ENCODE measurements at places on chromosomes 4 and X.

GRCh38 chr4:144115519-144115918 lies 25.0 kb downstream of the GYPA start:
- DNase-seq, result no peak

DNA sequence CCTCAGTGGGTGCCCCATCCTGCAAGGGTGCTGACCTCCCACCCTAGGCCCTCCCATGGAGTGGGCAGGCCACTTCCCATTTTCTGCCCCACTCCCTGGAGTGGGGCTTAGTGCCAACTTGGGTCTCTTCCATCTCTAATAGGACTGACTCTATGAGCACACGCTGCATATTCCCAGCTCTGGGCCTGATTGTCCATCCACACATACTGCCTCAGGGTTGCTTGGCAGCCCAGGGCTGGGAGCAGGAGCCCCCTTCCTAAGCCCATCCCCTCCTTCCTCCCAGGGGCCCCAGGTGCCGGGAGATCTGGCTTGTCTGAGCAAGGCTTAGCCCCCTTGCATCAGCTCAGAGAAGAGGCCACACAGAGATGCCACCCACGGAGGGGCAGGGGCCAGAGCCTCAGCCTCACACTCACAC lies 55.1 kb downstream of the PJA1 start:
- no peak for DNase-seq

DNA sequence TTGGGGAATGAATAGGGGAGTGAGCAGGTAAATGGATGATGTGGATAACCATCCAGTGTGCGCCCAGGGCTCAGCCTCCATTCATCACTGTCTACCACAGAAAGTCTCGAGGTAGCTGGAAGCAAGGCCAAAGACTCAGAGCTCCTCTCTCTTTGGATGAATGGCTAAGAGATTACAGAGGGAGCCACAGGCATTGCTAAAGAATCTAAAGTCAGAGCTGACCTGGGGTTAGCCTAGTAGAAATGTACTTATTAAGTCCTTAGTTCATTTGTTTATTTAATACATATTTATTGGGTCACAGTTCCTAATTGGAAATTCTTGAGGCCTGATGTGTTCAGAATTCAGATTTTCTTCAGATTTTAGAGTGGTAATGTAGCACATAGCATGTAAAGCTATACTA lies 88.7 kb upstream of the HPF1 start:
- no peak for DNase-seq

GRCh38 chr4:127555106-127555505 lies 77.7 kb upstream of the INTU start:
- no peak for DNase-seq

GRCh38 chrX:154093965-154094364 lies 3.6 kb downstream of the MECP2 start:
- no peak for DNase-seq

- no peak for DNase-seq
Measured at GRCh38 chr4:150007512-150007911, 70.7 kb upstream of the DCLK2 start.

- DNase-seq, result no peak
Measured at GRCh38 chrX:132692066-132692465, 203.2 kb upstream of the MBNL3 start.

DNA sequence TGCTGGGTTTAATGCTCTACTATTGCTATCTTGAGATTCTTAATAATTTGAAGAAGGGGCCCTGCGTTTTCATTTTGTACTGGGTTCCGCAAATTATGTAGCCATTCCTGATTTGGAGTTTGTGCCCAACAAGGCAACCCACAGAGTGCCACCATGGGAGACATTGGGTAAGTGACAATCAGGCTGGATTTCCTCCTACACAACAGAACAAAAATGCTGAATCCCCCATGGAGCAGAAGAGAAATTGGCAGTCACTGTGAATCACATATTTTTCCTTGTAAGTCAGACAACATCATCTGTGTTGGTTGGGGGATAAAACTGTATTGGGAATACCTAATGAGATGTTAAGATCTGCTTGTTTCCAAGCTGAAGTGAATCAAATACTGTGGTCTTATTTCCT lies 80.9 kb downstream of the CNGA2 start:
- DNase-seq, result no peak

GRCh38 chrX:3250966-3251365 lies 95.5 kb downstream of the MXRA5 start:
- DNase-seq, result no peak

GRCh38 chrX:38293741-38294140 lies 33.6 kb downstream of the RPGR start:
- no peak for DNase-seq

GRCh38 chr4:140408974-140409373 lies 18.5 kb downstream of the CLGN start:
- DNase-seq, result no peak

- DNase-seq, result no peak
Measured at GRCh38 chrX:152725409-152725808, 8.1 kb downstream of the CSAG1 start.

DNA sequence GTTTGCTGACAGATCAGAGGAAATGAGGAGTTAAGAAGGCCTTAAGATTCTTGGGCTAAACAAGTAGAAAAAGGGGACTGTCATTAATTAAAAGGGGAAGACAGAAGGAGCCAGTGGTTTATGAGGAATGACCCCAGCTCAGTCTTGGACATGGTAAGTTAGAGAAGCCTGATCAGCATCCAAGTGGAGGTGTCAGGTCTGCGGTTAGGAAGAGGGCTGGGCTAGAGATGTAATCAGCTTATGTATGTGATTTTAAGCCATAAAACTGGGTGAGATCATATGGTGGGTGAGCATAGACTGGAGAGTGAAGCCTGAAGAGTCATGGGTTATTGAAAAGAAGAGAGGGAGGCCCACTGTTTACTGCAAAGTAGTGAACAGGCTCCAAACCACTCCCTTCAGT lies 246.1 kb downstream of the NR3C2 start:
- no peak for DNase-seq

- DNase-seq, result no peak
Measured at GRCh38 chr4:87654487-87655044, 4.5 kb downstream of the DMP1 start.

- no peak for DNase-seq
Measured at GRCh38 chr4:70571772-70572171, 20.3 kb upstream of the AMBN start.

- no peak for DNase-seq
Measured at GRCh38 chrX:154525606-154526490, 9.8 kb upstream of the FAM3A start.

Measured in central memory CD8-positive, alpha-beta T cell (primary cell).